Activated CD4-positive, alpha-beta T cell treated with anti-CD3 and anti-CD28 coated beads, Interleukin-2, Interleukin-4, amounts not matched to agents 100 ng/mL and 50 ng/mL, durations not matched to agents 16 hours and 8 hours (primary cell): ENCODE measurements at places on chromosomes 13 and 19.
A peak's percentile ranks its signal among the peaks of the same experiment; 100 is the strongest.

- DNase-seq, result no peak
These were observed 13.8 kb downstream of the RASA3 start for GRCh38 chr13:114118511-114119123.

- DNase-seq, result no peak
These were observed 88.2 kb downstream of the KCTD12 start for GRCh38 chr13:76798037-76798436.

GRCh38 chr13:43908156-43909126, 28.7 kb downstream of the LACC1 start:
- peak; percentile 3 for DNase-seq

GRCh38 chr19:44757057-44757734, 8.7 kb downstream of the BCL3 start:
- no peak for DNase-seq

- no peak for DNase-seq
These were observed 95.3 kb upstream of the GPR12 start for GRCh38 chr13:26855921-26856320.

GRCh38 chr13:102970542-102970941, 95.7 kb downstream of the SLC10A2 start:
- no peak for DNase-seq

- DNase-seq, result no peak
These were observed 8.1 kb downstream of the RPS9 start for GRCh38 chr19:54208784-54209057.

- DNase-seq, result no peak
These were observed 38.6 kb upstream of the TEX29 start for GRCh38 chr13:111281751-111282311.

GRCh38 chr13:34681405-34681955, 260.6 kb upstream of the NBEA start:
- no peak for DNase-seq

DNA sequence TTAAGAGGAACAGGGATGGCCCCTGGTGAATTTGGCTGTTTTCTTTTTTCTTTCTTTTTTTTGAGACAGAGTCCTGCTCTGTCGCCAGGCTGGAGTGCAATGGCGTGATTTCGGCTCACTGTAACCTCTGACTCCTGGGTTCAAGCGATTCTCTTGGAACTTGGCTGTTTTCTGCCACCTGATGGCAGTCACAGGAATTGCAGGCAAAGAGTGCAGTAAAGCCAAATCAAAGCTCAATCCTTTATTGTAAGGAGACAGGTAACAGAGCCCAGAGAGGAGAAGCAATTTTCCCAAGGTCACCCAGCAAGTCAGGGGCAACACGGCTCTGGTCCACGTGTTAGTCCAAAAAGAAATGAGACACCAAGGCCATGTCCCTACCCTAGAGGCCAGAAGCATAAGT, 6.2 kb downstream of the TINCR start:
- DNase-seq, result no peak

- DNase-seq, result no peak
These were observed 2080.4 kb downstream of the PCDH9 start for GRCh38 chr13:65149687-65150086.

DNA sequence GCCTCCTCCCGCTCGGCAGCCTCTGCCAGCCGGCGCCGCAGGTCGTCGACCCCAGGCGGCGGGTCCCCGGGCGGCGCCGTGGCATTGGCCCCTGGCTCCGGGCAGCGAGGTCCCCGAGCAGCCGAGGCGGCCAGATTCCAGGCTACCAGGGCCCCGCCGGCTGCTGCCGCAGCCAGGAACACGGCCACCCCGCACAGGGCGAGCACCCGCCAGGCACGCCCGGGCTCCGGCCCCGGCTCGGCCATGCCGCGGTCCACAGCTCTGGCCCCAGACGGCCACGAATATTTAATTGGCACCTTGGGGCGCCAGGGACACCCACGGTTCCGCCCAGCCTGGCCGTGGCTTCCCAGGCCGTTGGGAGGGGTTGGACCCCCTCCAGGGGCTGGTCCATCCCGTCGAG, at the start of gene CCDC194:
Gene CCDC194, minus strand, starts transcription at position 283 of the 400 bp plus-strand sequence. Its CDS starts 38 bp downstream, at position 245.
- no peak for DNase-seq

- no peak for DNase-seq
These were observed 1.0 kb upstream of the CREB3L3 start for GRCh38 chr19:4152241-4152998.

- no peak for DNase-seq
These were observed 763.5 kb upstream of the GPC6 start for GRCh38 chr13:92463134-92463533.

DNA sequence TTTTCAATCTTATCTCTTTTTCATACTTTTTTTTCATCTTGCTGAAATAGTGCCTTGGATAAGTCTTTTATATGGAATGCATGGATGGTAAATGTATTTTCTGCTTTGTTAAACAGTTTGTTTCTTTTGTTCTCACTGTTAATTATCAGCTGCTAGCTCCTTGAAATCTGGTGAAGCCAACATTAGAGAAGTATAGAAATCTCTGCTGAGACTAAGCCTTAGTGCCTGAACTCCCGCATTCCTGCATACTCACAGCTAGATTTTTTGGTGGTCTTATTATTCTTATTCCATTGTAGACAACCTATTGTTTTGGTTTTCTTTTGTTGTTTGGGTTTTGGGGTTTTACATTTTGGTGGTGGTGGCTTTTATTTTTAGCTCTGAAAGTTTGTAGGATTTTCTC, 48.4 kb downstream of the DNAJC15 start:
- no peak for DNase-seq

GRCh38 chr13:89628567-89628966, 1718.9 kb upstream of the MIR17HG start:
- DNase-seq, result no peak

GRCh38 chr13:49443357-49443703, 534 bp downstream of the CAB39L start:
- DNase-seq, result peak; percentile 30

DNA sequence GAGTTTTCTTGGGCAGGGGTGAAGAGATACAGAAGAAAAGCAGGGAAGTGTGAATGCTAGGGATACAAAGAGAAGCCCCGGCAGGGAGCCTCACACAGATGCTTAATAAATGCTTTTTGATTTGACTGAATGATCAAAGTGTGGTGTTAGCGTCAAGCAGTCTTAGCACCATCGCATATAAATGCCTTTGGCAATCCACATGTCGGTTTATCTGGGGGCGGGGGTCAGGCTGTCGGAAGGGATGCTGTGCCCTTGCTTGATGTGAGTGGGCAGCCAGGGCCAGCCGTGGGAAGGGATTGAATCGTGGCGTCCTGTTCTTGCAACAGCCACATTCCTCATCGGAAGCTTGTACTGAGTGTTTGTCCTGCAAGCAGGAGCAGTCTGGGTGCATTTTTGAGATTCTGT, 173.1 kb downstream of the LACC1 start:
- DNase-seq, result no peak

DNA sequence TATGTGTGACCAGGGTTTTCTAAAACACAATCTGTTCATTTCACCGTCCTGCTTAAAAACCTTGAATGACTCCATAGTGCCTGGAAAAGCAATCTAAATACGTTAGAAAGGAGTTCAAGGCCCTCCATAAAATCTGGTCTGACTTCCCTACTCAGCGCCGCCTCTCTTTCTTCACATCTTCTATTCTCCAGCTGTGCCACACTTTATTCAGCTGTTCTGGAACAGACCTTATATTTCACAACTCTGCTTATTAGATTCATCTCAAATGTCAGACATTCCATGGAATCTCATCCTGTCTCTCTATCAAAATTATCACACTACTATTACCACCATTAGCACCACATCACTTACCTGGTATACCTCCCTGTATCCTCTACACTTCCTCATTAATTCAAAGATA, 19.8 kb upstream of the SPART start:
- no peak for DNase-seq

- DNase-seq, result peak; percentile 17
These were observed 989 bp upstream of the SSC5D start for GRCh38 chr19:55486971-55487923.

DNA sequence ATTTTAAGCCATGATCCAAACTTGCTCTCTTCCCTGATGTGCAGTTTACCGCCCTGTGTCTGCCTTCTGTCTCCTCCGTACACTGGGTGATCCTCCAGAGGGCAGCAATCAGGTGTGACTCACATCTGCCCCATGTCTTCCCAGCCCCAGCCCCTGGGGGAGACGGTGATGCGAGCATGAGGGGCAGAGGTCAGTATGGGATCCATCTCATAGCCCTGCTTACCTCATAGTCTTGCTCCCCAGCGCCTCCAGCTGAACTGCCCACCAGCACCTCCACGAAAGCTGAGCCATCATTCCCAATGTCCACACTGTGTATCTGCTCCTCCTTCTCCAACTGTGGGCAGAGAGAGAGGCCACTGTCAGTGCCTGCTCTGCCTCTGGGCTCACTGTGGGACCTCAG, 14.6 kb downstream of the XRCC1 start:
- no peak for DNase-seq

GRCh38 chr13:66659286-66659685, 570.9 kb downstream of the PCDH9 start:
- no peak for DNase-seq

GRCh38 chr19:4524808-4525562, 6.7 kb upstream of the PLIN4 start:
- peak; percentile 65 for DNase-seq

GRCh38 chr13:28031220-28031895, 42.9 kb upstream of the URAD start:
- no peak for DNase-seq

- DNase-seq, result peak; percentile 88
These were observed at the start of gene ZNF528 for GRCh38 chr19:52397310-52398080. ZNF528 (plus strand) TSS chr19:52397849; CDS start chr19:52402014, 4,165 bp downstream.

DNA sequence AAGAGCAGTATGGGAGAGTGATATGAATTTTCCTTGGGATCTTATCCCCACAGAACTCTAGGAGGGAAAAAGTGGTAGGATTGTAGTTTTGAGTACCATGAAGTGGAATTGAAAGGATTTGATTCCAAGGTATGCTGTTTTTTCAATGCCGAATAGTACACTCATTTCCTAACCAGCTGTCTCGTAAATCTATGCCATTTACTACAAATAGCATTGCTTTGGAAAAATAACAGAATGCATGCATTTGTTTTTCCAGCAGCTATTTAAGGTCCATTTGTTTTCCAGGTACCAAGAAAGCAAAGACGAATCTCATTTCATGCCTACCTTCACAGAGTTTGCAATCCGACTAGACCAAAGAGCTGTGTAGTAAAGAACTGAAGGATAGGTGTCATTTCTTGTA, 10.5 kb downstream of the POLR1D start:
- DNase-seq, result no peak

GRCh38 chr13:89454681-89455080, 1783.5 kb downstream of the SLITRK5 start:
- DNase-seq, result no peak

DNA sequence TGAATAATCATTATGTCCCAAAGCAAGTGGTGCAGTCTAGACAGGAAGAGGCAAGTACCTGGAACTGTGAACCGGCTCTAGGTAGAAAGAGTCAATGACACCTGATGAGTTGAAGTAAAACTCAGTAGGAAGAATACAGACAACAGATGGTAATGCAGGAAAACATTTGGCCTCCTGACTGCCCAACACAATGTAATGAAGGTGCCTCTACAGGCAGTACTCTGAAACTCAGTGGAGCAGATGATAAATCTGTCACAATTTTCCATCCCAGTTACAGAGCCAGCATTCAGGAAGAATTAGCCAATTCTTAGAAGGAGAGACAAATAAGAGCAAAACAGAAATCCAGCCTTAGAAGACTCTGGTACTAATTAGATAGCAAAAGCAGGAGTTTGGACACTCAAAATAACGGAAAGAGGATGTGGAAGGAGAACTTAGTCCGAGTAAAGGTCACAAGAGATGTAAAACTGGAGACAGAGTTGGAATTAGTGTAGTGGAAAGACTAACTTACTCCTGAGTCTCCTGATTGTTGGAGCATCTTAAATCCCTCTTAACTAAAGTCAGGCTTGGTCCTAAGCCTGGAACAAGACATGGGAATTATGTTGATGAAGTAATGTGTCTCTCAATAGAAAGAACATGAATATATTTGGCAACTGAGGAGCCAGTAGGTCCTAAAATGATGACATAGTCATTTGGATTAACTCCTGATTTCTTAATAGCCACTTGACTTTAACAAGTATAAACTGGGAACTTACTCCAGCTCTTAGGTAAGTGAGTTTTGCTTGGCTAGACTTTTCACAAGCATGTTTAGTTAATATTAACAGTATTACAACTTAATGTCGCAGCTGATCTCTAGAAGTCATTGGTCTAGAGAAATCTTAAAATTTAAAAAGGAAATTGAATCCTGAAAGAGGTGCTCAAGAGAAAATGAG, 457.3 kb upstream of the MIR17HG start:
- no peak for DNase-seq

DNA sequence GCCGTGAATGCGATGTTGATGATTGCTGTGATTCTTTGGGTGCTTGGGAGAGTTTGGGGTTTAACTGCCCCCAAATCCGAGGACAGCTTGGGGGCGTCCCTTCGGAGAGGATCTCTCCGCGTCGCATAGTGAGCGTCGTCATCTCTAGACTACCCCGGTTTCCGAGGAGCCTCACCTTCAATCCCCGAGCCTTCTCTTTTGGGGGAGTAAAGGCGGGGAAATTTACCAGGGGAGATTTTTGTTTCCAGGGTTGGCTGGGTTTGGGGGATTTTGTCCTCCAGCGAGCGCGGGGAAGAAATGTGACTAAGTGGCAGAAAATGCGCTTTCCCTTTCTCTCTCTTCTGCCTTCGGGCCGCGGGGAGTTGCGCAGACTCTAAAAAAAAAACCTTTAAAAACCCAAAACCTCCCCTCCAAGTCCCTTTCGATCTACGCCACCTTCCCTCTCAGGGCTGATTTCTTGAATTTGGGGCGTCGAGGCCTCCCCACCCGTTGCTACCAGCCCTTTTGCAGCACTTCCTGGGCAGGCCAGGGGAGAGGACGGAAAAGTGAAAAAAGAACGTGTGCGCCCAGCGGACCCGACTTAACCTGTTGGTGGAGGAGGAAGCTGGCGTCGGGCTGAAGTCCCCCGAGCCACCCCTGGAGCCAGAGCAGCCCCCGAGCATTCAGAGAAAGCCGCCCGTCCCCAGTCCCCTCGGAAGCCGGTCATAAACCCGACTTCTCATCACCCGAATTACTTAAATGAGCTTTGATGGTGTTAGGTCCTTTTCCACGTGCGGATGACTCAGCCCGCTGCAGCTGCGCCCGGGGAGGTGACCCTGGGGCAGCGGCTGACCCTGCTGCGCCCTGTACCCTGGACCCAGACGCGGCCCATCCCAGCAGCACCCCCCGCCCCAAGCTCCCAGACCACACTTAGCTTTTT, 17.7 kb downstream of the NFIX start:
- DNase-seq, result no peak

GRCh38 chr19:18831524-18832305, at the start of gene UPF1:
UPF1 (plus strand) TSS chr19:18831959; CDS start chr19:18832210, 251 bp downstream.
- peak; percentile 96 for DNase-seq

- no peak for DNase-seq
These were observed 73.3 kb downstream of the KLF2 start for GRCh38 chr19:16397791-16398529.

- DNase-seq, result peak; percentile 58
These were observed 5.2 kb downstream of the LCP1 start for GRCh38 chr13:46176756-46177155.
